ENCODE measurements at places on chromosomes 16 and 17. TPM values are rescaled to one million over a fixed set of nuclear protein-coding genes. Genes with fewer than 3 reads are reported as not detected.

FOXN1 gene
- not detected for total RNA-seq

DNA sequence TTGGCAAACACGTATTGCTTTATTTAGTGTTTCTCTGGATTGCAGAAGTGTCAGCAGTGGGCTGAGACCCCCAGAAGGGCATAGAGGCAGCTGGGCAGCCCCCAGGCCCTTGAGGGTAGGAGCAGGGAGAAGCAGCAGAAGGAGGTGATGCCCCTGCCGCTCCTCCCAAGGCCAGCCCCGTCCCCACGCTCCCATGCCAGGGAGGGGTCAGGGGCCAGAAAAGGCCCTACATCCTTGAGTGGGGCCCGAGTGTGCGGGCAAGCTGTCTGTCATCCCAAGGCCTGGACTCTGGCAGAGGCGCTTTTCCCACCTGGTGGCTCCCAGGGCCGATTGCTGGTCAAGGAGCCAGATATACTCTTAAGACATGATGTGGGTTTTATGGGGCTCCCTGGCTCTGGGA lies 8.2 kb upstream of the CRK start:
- DNase-seq = no peak

MYH13 gene
- total RNA-seq = not detected

GRCh38 chr16:88853325-88853941 lies 3.3 kb downstream of the GALNS start:
- no peak for DNase-seq

LHX1 gene
- total RNA-seq = not detected

CHST5 gene
- total RNA-seq = 0.16 TPM

GRCh38 chr17:50642071-50642721 lies 7.5 kb downstream of the ABCC3 start:
- DNase-seq = no peak

- DNase-seq = peak; percentile 28
These were observed 29.5 kb upstream of the GSE1 start for GRCh38 chr16:85583491-85584181.

- DNase-seq = no peak
These were observed 685 bp upstream of the PSMD3 start for GRCh38 chr17:39979893-39980350.

ITGA2B gene
- total RNA-seq = 0.78 TPM

Measured in occipital lobe (tissue), 3 donors.